ENCODE measurements at places on chromosomes 2 and 18.

DNA sequence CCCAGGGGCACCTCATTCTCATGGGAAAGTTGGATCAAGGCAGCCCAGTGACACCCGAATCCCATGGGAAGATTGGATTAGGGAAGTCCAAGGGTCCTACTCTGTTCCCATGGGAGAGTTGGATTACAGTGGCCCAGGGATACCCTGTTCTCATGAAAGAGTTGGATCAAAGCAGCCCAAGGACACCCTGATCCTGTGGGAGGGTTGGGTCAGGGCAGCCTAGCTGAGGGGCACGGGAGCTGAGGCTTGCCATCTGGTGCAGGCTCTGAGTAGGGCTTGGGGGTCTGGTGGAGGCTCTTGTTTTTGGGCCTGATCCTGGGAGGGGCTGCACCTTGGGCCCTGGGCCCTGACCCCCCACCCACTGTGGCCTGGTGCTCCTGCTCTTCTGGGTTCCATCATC is 87.1 kb downstream of the ACKR3 start:
- no peak for DNase-seq

GRCh38 chr2:235608200-235608887 is 114.5 kb downstream of the AGAP1 start:
- no peak for DNase-seq

DNA sequence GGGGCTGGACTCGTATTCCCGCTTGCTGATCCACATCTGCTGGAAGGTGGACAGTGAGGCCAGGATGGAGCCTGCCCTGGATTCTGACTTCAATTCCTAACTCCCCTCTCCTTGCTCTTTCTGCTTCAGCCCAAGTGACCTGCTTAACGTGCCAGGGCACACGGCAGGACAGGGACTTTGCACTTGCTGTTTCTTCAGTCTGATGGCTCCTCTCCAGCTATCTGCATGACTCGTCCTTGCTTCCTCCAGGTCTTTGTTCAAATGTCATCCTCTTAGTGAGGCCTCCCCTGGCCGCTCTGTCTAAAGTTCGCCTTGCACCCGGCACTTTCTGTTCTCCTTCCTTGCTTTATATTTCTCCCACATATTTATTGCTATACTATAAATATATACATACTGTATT is 357.6 kb downstream of the MTX2 start:
- DNase-seq, result no peak

DNA sequence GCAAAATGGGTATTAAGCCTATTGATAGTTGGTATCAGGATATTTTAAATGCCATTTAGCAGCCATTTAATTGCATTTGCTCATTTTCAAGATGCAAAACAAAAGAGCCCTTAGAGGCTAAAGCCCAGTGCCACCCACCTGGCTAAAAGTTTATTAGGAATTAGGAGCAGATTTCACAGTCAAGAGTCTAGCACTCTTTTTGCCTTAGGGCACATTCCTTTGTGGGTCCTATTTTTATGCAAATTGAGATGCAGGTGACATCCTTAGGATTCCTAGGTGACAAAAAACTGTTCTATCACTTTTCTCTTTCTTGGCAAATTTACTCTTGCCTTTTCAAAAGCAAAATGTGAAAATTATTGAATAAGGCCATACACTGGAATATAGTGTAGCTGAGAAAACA is 42.0 kb downstream of the CTNNA2 start:
- no peak for DNase-seq

- DNase-seq, result no peak
These were observed 90.5 kb upstream of the FN1 start for GRCh38 chr2:215526341-215526740.

DNA sequence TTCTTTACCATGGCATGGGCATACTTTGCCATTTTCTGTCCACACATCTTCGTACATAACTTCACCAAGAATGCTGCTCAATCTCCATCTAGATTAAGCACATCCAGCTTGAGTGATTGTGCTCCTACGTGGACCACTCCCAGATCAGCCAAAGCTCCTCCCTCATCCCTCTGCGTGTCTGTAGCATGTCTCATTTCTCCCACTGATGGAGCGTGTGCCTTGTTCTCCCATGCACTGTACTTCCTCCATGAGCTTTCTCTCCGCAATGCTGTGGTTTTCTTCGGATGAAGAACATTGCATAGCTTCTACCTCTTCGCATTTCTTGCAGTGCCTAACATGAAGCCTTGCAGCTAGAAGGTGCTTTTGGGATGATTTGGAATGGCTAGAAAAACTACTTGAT is 13.5 kb downstream of the CCL20 start:
- DNase-seq, result no peak

GRCh38 chr2:85952196-85952734 is 63.5 kb upstream of the ST3GAL5 start:
- no peak for DNase-seq

DNA sequence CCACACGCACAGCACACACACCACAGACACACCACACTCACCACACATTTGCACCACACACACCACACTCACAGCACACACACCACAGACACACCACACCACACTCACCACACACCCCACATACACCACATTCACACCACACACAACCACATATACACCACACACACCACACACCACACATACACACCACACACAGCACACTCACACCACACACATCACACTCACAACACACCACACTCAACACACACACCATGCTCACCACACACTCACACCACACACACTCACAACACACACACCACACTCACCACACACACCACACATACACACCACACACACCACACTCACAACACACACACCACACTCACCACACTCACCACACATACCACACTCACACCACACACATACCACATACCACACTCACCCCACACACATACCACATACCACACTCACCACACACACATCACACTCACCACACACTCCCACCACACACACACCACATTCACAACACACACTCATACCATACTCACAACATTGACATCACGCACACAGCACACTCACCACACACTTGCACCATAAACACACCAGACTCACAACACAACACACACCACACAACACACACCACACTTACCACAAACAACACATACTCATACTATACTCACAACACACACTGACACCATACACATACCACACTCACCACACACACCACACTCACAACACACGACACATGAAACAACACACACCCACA is 60.0 kb downstream of the SDC1 start:
- no peak for DNase-seq

DNA sequence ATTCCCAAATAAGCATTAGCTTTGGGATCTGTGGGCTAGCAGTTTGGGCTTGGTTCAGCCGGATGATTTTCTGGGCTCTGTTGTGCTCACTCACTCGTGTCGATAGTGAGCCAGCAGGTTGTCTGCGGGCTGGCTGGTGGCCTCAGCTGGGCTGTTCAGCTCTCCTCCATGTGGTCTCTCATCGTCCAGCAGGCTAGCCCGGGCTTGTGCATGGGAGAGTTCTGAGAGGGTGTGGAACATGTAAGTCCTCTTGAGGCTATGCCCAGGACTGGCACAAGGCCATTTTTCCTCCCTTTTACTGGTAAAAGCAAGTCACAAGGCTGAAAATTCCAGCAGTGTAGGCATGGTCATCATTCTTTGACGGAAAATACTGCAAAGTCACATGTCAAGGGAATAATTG is 38.5 kb downstream of the NTSR2 start:
- no peak for DNase-seq

DNA sequence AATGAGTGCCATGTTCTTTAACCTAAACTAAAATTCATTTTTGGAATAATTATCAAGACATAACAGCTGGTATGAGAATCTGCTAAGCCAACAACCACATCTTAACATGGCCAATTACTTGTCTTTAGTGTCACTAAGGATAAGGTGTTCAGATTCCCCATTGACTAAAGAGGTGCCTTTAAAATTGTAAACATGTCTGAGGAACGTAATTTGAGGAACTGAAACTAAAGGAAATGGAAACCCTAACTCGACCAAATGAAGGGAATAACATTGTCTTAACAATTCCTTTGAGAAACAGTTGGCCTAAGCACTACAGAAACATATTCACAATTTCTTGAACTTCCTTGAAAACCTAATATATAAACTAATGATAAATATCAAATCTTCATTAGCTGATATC is 355.4 kb upstream of the GULP1 start:
- DNase-seq, result no peak

DNA sequence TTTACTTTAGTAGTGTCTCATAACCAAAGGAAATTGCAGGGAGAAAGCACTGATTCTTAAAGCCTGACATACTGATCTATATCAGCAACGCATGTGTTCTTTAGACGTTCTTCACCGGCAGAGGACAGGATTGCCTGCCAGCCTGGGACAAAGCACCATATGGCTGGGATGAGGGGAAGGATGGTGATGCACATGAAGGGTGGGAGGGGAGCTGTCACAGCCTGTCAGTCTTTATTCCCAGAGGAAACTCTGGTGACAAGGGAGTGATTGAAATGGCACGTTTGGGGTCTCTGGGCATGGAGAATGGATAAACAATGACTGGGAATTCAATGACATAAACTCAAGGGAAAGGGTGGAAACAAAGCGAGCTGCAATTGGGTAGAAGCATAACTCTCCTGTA is 808.1 kb downstream of the DCC start:
- DNase-seq, result no peak

DNA sequence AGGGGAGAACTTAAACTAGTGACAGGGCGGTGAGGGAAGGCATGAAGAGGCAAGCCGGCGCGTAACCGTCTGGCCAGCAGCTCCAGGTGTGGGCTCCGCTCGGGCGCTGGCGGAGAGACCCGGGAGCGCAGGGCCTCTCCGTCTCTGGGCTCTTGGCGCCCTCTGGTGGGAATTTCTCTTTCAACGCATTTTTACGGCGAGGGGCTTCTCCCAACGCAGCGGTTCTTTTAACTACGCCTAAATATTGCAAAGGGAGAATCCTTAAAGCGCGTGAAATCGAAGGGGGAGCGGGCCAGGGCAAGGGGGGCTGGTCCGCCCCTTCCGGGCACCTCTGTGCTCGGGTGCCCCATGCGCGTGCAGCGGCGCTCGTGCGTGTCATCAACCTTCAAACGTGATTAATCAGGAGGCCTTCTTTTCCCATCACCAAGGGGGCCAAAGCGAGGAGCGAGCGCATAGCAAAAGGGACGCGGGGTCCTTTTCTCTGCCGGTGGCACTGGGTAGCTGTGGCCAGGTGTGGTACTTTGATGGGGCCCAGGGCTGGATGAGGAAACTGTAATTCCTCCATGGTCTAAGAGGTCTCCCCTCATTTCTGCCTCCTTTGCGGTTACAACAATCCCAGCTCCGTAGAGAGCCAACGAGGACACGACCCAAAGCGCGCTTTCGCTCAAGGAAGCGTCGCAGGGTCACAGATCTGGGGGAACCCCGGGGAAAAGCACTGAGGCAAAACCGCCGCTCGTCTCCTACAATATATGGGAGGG is 762 bp upstream of the GAD1 start:
- peak; percentile 52 for DNase-seq

- peak; percentile 60 for DNase-seq
These were observed 102.6 kb downstream of the HDAC4 start for GRCh38 chr2:239298116-239298804.

GRCh38 chr2:139031722-139032121 is 251.5 kb upstream of the NXPH2 start:
- peak; percentile 77 for DNase-seq

DNA sequence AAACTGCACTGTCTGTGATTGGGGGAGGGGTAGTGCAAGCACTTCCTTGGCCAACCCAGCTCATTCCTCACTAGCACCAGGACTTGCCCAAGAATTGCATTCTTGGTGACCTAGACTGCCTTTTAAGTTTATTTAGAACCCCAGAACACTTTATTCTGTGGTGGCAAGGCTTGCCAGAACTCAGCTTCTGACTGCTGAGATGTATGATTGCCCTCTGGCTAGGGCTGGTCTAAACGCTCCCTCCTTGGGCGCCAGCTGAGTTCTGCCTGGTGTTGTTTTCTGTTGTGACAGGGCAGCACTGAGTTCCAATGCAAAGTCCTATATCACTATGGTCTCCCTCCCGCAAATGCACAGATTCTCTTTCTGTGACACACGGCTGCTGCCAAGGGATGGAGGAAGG is 247.7 kb downstream of the ZNF385B start:
- DNase-seq, result no peak

DNA sequence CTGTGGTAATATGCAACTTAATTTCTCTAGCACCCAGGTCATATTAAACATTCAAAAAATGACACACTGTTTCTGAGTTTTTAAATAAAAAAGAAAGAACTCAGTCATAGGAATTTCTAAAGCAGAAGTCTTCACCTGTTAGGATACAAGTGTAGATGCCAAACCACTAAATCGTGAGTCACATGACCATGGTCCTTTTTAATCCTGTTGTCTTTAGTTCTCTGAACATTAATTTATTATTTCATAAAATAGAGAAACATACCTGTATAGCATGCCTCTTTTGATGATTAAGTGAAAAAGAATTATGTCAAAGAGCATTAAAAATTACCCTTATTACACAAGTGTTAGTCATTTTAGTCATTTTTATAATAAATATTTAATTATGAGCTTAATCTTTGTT is 398.8 kb downstream of the CCDC85A start:
- DNase-seq, result no peak

GRCh38 chr18:7722955-7723354 is 155.8 kb downstream of the PTPRM start:
- DNase-seq, result no peak

DNA sequence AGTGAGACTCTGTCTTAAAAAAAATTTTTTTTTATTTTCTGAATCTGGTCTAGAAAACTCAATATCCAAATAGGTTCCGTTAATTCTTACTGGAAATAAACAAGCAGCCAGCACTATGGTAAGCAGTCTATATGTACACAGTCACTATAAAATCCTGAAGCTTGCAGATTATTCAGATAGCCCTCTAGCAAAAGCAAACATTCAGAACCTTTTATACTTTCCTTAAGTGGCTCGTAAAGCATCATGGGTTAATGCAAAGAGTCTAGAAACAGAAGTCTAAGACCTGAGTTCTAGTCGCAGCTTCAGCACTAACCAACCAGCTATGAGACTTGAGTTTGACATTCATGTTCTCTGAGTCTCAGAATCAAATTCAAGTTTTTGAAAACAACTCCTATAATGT is 51.9 kb downstream of the SIGLEC15 start:
- DNase-seq, result no peak

- peak; percentile 69 for DNase-seq
These were observed 309.0 kb upstream of the GULP1 start for GRCh38 chr2:187982668-187983067.

DNA sequence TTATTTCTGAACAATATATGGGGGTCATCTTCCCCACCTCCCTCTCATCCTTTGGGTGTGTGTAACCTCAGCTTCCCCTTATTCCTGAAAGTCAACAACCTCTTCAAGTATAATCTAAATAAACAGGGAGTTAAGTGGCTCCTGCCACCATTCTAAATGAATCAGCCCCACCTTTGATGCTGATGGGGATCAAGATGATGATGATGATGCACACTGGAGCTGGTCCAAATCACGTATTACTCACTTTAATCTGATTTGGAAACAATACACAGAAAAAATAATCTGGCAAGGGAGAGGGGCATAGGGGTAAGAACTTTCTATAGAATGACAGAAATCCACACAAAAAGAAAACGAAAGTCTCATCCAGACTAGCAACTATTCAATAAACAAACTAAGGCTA is 7.1 kb downstream of the ACVR1 start:
- DNase-seq, result peak; percentile 41

- DNase-seq, result no peak
These were observed 83.8 kb upstream of the SERTAD2 start for GRCh38 chr2:64737547-64737946.

- peak; percentile 38 for DNase-seq
These were observed at the start of gene MSL3B for GRCh38 chr2:233867993-233868532. Gene MSL3B, minus strand, starts transcription at chr2:233868386.

GRCh38 chr2:66604326-66604725 is 169.4 kb downstream of the MEIS1 start:
- no peak for DNase-seq

- DNase-seq, result no peak
These were observed 117.4 kb downstream of the RHBDD1 start for GRCh38 chr2:226953206-226953605.

Data from HT1080 (cell line).